ENCODE measurements at places on chromosomes 12 and 14.

DNA sequence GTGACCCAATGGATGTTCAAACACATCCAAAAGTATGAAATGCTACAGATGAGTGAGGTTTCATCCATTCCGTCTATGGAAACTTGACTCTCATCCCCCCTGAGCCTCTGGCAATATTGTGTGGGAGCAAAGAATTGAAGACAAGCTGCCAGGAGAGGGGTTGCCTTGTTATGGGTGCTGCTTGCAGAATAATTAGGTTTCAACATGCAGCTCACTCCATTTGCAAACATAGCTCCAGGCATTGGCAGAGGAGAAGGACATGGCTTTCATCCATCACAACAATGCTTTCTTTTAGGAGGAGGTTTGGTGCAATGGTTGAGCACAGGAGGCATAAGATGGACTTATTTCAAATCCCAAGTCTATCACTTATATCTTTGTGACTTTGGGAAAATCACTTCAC is 220.7 kb upstream of the SRRM4 start:
- H3K27ac ChIP-seq = no peak overlapping the region
- no peaks in the 10 kb centered on the region for H3K27me3 ChIP-seq
- H3K4me3 ChIP-seq = no peak overlapping the region

DNA sequence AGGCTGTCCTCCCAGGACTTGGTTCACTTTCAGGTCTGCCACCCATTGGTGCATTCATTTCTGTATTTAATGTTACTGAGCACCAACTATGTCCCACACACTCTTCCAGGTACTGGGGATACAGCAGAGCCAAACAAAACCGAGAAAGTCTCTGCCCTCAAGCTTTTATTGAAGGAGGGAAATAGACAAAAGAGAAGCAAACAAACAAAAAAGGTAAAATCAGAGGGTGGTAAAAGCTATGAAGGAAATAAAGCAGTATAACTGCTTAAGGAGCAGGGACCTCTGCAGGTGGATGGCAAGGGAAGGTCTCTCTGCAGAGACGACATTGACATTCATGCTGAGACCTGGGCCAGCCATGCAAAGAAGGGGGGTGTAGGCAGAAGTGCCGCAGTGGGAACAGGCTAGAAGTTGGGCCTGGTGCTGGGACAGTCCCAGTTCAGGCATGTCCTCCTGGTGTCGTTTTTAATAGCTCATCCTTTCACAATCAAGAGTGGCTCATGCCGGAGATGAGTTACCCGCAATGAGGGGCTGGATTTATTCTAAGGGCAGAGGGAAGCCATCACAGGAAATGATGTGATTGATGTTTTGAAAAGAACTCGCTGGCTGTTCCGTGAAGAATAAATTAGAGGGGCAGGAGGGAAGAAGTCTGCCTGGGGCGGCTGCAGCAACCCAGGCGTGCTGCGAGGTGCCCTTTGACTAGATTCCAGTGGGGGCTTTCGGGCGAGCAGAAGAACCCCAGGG is 72.8 kb downstream of the IRF2BPL start:
- H3K4me1 ChIP-seq = peaks cover 55% of the 10 kb centered on the region
- peak overlapping the region; percentile 99 for H3K27ac ChIP-seq
- DNase-seq = peak; percentile 69
- no peaks in the 10 kb centered on the region for H3K27me3 ChIP-seq
- peak overlapping the region; percentile 83 for H3K4me3 ChIP-seq

DNA sequence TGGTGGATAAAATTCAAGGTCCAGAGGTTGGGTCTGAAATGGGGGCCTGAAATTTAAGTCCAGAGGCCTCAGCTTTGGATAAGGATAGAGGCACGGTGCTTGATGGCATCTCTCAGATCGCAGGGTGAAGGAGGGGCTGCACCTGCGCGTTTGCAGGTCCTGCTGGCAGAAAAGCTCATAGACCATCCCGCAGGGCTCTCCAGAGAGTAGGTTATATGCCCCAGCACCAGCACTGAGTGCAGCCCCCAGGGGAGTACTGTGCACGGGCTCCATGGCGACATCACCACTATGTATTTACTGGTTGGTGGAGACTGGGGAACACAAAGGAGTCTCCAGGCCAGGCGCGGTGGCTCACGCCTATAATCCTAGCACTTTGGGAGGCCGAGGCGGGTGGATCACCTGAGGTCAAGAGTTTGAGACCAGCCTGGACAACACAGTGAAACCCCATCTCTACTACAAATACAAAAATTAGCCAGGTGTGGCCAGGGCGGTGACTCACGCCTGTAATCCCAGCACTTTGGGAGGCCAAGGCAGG is 4.3 kb upstream of the CD63 start:
- no peaks in the 10 kb centered on the region for H3K27me3 ChIP-seq
- DNase-seq = no peak
- H3K4me1 ChIP-seq = peaks cover 19% of the 10 kb centered on the region
- H3K27ac ChIP-seq = no peak overlapping the region

DNA sequence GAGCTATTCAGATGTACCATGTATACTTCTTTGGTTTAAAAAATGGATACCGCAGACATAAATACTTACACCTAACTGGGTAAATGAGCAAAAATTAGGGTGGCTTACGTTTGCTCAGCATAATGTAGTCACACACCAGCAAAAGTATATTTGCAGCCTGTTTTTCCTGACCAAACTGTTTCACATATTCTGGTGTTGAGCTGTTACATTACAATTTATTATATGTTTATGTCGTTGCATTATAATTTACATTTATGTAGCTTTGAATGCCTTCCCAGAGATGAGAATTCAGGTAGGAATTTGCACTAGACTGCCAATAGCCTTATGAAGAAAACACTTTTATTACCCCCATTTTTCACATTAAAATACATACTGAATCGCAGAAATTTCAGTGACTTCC is 183.3 kb downstream of the PTPRO start:
- H3K36me3 ChIP-seq = no peaks in the 10 kb centered on the region
- H3K4me3 ChIP-seq = no peak overlapping the region
- H3K4me1 ChIP-seq = no peaks in the 10 kb centered on the region
- H3K27me3 ChIP-seq = peaks cover 25% of the 10 kb centered on the region
- H3K27ac ChIP-seq = no peak overlapping the region

Data from activated naive CD8-positive, alpha-beta T cell treated with anti-CD3 and anti-CD28 coated beads for 36 hours (primary cell).